PC-3 (cell line): ENCODE measurements at places on chromosomes 16 and 17. TPM values are rescaled to one million over a fixed set of nuclear protein-coding genes. Genes with fewer than 3 reads are reported as not detected.
A peak's percentile ranks its signal among the peaks of the same experiment; 100 is the strongest.

FBXW10 gene
- total RNA-seq = 0.15 TPM in 1 of 2 replicates, not detected in the other

GPRC5C gene
- total RNA-seq = 209 and 210 TPM in 2 replicates

BAIAP3 gene
- 13.1 and 18.2 TPM in 2 replicates for total RNA-seq

DNA sequence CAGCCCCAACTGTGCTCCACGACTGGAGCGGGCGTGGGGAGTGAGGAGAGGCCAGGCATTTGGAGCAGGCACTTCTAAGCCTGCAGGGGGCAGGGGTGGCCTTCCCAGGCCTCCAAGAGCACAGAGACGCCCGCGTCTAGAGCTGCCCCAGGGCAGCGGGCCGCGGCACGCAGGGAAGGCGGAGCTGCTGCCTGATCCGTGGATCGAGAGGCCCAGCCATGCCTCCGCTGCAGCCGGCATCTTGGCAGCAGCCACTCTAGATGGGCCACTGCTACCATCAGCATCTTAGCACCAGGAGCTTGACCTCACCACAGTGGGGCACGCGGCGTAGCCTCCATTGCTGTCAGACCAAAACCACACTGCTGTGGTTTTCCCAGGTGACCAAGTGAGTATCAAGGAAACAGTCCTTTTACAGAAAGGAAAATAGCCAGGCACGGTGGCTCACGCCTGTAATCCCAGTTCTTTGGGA is 20.4 kb upstream of the WDR45B start:
- DNase-seq = peak; percentile 73

- no peak for DNase-seq
Measured at GRCh38 chr16:70610273-70611223, 35.8 kb upstream of the IL34 start.

- DNase-seq = no peak
Measured at GRCh38 chr17:17724307-17725010, 43.2 kb downstream of the RAI1 start.
